ENCODE measurements at places on chromosomes 2 and 18.

DNA sequence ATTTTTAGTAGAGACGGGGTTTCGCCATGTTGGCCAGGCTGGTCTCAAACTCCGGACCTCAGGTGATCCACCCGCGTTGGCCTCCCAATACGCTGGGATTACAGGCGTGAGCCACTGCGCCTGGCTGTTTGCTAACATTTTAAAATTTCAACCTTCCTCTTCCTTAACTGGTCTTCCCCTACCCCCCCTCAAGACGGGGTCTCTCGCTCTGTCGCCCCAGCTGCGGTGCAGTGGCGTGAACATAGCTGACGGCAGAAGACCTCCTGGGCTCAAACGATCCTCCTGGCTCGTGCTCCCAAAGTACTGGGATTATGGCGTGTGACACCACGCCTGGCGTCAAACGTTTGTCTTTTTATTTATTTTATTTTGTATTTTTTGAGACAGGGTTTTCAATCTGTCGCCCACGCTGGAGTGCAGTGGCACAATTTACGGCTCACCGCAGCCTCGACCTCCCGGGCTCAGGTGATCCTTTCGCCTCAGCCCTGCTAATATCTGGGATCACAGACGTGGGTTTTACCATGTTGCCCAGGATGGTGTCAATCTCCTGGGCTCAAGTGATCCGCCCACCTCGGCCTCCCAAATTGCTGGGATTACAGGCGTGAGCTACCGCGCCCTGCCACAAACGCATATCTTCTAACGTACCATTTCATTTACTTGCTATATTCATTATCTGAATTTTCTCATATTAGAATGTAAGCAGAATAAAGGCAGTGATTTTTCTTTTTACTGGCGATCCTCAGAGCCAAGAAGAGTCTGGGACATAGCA, 984 bp upstream of the MSH2 start:
- no peak for DNase-seq

GRCh38 chr18:9739516-9739915, 31.4 kb downstream of the RAB31 start:
- DNase-seq: no peak

GRCh38 chr2:74379851-74380789, at the start of gene DCTN1:
DCTN1 (minus strand) TSS chr2:74380311; CDS start chr2:74380037, 274 bp downstream.
- no peak for DNase-seq

DNA sequence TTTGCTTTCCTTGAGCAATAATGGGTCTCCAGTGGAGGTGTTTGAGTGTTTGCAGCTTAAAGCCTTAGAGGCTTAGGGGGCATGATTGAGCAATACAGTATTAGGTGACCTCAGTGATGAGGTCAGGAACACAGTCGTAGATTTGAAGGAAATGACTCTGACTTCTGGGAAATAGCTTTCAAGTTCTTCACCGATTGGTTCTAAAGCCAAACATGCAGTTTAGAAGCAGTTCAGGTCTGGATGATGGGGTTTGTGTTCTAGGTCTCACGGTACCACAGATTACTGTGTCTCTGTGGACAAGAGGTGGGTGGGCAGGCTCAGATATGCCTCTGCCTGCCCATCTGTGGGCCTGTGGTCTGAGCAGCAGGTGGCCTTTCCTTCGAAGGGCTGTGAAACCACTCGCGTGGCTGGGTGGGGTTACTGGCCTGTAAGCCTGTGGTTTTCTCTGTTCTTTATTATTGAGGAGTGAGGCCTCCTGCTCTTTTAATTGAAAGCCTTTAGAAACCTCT, 7.8 kb downstream of the MTHFD2 start:
- no peak for DNase-seq

DNA sequence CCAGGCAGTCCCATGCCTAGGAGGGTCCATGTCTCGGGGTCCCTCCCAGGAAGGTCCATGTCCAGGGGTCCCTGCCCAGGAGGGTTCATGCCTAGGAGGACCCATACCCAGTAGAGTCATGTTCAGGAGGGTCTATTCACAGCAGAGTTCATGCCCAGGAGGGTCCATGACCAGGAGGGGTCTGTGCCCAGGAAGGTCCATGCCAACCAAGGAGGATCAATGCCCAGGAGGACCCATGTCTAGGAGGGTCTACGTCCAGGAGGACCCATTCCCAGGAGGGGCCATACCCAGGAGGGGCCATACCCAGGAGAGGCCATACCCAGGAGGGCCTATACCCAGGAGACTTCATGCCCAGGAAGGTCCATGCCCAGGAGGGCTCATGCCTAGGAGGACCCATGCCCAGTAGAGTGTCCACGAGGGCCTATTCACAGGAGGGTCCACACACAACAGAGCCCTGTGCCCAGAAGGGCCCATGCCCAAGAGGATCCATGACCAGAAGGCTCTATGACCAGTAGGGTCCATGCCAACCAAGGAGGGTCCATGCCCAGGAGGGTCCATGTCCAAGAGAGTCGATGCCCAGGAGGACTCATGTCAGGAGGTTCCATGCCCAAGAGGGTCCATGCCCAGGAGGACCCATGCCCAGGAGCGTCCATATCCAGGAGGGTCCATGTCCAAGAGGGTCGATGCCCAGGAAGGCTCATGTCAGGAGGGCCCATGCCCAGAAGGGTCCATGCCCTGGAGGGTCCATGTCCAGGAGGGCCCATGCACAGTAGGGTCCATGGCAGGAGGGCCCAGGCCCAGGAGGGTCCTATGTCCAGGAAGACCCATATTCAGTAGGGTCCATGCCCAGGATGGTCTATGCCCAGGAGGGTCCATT, 10.1 kb downstream of the GPR35 start:
- no peak for DNase-seq
